CD4-positive, alpha-beta T cell treated with Interleukin-21 for 1 hour (primary cell): ENCODE measurements at places on chromosomes 7 and 10.

GRCh38 chr7:99409806-99410205 is 1.0 kb downstream of the BUD31 start:
- DNase-seq, result peak; percentile 29

DNA sequence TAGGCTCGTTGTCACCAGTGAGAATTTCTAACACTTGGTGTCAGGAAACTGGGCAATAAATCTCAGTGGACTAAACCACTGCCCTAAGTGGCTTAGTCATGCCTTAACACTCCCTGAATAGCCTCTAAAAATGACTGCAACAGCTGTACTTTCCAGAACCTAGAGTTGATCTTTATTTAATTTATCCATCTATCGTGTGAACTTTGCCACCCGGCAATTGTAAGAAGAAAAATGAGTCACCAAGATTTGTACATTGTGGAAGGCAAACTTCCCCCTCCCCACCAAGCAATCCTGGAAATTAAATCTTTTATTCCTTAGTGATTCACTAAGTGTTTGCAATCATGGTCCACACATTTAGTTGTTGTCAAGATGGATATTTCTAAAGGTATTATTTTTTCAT is 47.1 kb downstream of the NXPH1 start:
- DNase-seq, result no peak

DNA sequence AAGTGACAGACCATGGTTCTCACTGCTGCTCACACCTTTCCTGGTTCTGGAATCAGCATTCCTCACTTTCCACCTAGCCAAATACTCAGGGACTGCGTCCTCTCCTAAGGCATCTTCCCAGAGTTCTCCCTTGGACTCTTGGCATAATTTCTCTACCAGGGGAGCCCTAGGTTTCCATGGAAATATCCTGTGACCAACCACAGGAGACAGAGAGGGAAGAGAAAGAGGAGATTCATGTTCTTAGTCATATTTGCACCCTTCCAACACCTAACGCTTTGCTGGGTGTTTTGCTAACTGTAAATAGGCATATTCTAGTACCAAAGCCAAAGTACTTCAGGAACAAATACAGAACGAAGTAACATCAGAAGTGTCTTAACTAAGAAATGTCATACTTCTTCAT is 28.6 kb downstream of the DENND11 start:
- DNase-seq, result no peak

DNA sequence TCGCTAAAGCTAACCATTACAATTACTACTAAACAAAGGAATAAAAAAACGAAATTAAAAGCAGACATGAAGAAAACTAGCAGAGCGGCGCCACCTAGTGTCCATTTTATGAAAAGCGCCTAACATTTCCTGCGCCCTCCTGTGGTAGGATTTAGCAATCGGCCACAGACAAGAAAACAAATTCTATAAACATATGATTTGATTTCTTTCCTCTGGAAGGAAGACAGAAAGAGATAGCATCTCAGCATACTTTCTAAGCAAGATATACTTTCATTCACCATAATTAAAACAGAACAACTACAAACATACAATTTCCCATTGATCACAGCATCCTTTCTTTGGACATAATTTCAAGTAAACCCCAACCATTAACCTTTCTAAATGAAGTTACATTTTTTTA is 337.7 kb upstream of the NPVF start:
- peak; percentile 72 for DNase-seq

DNA sequence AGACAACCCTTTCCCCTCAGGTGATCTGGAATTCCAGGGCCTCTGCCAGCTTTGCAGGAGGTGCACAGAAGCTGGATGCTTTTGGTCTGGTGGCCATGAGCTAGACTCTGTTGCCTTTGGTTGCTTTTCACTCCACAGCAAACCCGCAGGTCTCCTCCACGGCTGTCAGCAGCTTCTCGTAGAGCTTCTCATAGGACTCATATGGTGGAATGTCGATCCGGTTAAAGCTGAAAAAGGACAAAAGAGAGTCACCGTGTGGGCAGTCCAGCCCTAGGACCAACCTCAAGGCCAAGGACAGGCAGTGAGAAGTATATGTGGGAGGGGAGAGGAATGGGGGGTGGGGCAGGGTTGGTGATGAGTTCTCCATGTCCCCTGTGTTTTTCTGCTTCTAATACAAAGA is 113.5 kb downstream of the SMURF1 start:
- DNase-seq, result no peak

DNA sequence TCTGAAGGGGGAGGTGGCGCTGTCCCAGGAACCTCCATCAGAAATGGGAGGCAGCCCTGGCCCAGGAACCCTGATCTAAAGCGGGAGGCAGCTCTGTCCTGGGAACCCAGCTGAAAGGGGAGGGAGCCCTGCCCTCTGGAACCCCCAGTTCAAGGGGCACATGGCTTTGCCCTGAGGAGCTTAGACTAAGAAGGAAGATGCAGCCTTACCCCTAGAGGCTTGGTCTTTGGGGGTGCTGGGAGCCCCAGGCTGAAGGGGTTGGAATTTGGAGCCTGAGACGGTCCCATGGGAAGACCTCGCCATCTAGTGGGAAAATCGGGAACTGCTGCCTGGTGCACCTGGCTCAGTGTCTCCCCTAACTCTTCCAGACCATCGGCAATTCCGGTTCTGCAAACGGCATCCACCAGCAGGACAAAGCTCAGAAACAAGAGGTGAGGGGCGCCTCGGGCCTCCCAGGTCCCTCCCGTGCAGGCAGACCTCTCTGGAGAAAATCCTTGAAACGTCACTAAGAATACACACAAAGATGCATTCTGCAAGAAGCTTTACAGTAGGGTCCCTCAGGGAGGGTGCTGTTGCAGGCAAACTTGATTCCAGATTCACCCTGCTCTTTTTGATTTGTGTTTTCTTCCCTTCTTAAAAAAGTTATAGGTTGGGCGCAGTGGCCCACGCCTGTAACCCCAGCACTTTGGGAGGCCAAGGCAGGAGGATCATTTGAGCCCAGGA is 52.4 kb upstream of the GTF2IRD1 start:
- DNase-seq, result peak; percentile 71

- peak; percentile 24 for DNase-seq
These were observed 2.0 kb upstream of the MTG1 start for GRCh38 chr10:133391761-133392518.

DNA sequence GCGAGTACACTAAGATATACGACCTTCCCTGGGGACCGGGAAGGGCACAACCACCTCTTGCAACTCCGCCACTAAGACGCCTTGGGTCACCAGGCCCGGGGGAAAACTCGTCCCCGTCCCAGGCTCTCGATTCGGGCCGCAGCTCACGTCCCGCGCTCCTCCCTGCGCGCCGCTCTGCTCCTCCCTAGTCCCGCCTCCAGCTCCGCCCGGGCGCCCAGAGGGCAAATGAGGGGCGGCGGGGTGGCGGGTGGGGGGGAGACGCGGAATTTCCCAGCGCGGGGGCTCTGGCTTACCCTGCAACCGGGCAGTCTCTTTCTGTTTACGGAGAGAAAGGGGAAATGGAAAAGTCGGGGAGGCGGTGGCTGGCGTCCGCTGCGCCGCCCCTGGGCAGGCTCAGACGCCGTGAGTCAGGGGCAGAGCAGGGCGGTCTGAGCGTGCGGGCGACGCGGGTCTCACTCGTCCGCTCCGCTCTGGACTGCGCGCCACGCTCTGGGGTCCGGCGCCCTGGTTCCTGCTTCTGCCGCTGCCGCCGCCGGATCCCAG is at the start of gene MAP3K8:
Gene MAP3K8 (plus strand): TSS at position 455 of the 543 bp plus-strand sequence. CDS start 4,755 bp downstream, outside the sequence.
- peak; percentile 90 for DNase-seq

- DNase-seq, result no peak
These were observed 156.7 kb downstream of the TWIST1 start for GRCh38 chr7:18960725-18961124.

DNA sequence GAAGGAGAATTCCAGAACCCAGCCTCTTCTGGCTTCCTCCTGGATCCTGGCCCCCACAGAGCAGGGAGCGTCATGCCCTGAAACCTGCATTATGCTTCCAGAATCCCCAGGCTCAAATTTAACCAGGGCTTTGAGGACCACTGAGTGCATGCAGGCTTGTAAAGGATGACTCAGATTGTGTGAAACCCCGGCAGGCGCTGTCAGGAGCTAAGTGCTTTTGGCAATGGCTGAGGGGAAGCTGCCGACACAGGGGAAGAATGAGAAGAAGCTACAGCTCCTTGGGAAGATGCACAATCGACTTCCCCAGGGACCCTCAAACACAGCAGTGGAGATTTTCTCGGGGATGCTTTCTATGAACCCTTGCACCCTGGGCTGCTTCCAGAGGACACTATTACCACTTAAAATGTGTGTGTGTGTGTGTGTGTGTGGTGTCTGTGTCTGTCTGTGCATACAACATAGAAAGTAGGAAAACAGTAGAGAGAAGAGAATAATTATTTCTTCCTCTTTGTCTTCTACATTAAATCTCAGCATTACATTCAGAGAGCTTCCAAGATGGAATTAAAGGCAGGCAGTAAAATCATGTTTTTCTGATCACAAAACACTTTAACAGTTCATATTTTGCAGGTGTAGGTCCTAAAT is 183.5 kb upstream of the INHBA start:
- DNase-seq, result no peak

DNA sequence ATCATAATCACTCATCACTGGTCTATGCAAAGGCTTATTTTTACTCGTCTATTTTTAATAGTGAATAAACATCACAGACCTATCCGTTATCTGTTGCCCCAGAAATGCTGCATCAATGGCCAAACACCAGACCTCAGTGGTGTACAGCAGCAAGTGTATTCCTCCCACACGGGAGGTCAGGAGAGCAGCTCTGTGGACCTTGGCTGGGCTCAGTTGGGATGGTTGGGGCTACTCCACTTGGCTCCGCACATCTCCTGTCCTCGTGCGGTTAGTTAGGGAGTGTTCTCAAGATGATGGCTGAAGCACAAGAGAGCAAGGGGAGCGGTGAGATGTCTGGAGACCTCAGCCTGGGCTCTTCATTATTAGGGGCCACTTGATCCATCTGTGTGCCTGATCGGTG is 2.0 kb downstream of the AKR1E2 start:
- no peak for DNase-seq
